ENCODE measurements at places on chromosomes 11 and 22.

DNA sequence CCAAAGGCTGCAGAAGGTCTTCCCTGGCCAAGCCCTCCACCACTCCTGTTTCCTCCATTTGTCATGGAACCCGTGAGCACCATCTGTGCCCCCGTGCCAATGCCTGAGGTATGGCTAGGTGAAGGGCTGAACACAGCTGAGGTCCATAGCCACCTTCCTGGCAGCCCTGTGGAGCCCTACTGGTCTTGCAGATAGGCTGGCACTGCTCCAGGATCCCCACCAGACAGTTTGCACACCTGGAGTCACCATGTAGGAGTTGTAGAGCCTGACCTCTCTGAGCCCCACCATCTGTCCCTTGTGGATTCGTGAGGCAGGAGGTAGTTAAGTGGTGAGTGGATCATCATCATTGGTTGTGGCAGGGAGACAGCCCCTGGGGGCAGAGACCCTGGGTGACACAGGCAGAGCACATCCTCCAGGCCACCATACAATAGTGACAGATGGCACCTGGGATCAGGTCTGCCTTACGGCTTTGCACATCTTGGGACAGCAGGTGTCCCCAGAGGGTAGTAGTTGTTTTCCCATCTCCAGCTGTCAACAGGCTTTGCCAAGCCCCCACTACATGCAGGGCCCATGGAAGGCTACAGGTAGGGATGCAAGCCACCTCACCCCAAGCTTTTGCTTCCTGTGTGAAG is 52.5 kb upstream of the SUSD2 start:
- no peak for DNase-seq

GRCh38 chr11:110028921-110029320 is 64.3 kb upstream of the ZC3H12C start:
- no peak for DNase-seq

DNA sequence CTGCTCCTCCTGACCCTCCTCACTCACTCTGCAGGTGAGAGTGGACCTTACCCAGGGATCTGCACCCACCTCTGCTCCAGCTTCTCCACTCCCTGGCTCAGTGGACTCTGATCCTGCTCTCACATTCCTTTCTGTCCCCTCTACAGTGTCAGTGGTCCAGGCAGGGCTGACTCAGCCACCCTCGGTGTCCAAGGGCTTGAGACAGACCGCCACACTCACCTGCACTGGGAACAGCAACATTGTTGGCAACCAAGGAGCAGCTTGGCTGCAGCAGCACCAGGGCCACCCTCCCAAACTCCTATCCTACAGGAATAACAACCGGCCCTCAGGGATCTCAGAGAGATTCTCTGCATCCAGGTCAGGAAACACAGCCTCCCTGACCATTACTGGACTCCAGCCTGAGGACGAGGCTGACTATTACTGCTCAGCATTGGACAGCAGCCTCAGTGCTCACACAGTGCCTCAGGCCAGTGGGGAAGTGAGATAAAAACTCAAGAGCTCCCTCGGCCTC is 29.7 kb upstream of the VPREB1 start:
- no peak for DNase-seq

DNA sequence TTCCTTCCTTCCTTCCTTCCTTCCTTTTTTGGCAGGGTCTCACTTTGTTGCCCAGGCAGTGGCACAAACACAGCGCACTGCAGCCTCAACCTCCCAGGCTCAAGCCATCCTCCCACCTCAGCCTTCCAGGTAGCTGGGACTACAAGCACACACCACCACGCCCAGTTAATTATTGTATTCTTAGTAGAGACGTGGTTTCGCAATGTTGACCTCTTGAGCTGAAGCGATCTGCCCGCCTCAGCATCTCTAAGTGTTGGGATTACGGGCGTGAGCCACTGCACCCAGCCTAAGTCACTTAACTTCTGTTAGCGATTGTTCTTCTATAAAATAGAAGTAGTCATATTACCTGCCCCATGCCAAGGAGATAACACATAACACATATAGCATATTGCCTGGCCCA is 2.8 kb upstream of the SYTL2 start:
- DNase-seq, result no peak

All from stimulated activated CD4-positive, alpha-beta T cell treated with anti-CD3 and anti-CD28 coated beads, Interleukin-2, amount 100 ng/mL, for 24 hours (primary cell).